ENCODE measurements at places on chromosomes 2 and 18. TPM values are rescaled to one million over a fixed set of nuclear protein-coding genes. Genes with fewer than 3 reads are reported as not detected.

GRCh38 chr18:10450986-10451385, 3.4 kb upstream of the APCDD1 start:
- H3K36me3 ChIP-seq: no peaks in the 10 kb centered on the region
- no peak overlapping the region for H3K27ac ChIP-seq
- H3K4me3 ChIP-seq: no peak overlapping the region
- DNase-seq: no peak

- peaks cover 4% of the 10 kb centered on the region for H3K4me1 ChIP-seq
- H3K36me3 ChIP-seq: no peaks in the 10 kb centered on the region
- peaks cover 2% of the 10 kb centered on the region for H3K27me3 ChIP-seq
- H3K27ac ChIP-seq: no peak overlapping the region
- no peak for DNase-seq
These were observed 19.8 kb upstream of the GPR55 start for GRCh38 chr2:230944757-230945372.

GRCh38 chr2:198499539-198499938, 695.1 kb downstream of the PLCL1 start:
- H3K4me1 ChIP-seq: peaks cover 3% of the 10 kb centered on the region
- H3K27ac ChIP-seq: peak overlapping the region; percentile 57
- no peak overlapping the region for H3K4me3 ChIP-seq
- no peaks in the 10 kb centered on the region for H3K36me3 ChIP-seq

POTEC gene
- total RNA-seq: not detected

DNA sequence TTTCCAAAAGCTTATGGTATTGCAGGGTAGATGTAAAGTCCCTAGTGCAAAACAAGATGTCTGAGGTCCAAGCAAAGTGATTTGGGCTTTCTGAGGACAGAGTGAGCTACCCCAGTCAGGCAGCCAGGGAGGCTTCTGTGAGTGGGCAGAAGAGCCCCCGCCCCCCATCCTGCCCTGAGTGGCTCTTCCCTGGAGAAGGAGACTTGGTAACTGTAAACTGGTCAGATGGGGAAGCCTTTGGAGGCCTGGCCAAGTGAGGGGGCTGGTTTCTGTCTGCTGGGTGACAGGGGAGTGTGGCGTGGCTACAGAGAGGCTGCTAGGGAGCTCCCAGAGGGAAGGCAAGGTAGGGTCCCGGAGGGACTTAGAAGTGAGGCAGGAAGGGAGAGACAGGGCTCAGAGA, 181.3 kb upstream of the HAAO start:
- H3K4me3 ChIP-seq: no peak overlapping the region
- H3K36me3 ChIP-seq: no peaks in the 10 kb centered on the region
- H3K27ac ChIP-seq: no peak overlapping the region
- no peak for DNase-seq

- H3K27me3 ChIP-seq: no peaks in the 10 kb centered on the region
- no peak overlapping the region for H3K4me3 ChIP-seq
- H3K27ac ChIP-seq: no peak overlapping the region
- no peaks in the 10 kb centered on the region for H3K4me1 ChIP-seq
- peak; percentile 10 for DNase-seq
These were observed 37.7 kb downstream of the ADAM23 start for GRCh38 chr2:206481056-206481455.

ZNF396 gene
- 1.3 TPM for total RNA-seq
